ENCODE measurements at places on chromosomes 1 and 21.
A peak's percentile ranks its signal among the peaks of the same experiment; 100 is the strongest.

DNA sequence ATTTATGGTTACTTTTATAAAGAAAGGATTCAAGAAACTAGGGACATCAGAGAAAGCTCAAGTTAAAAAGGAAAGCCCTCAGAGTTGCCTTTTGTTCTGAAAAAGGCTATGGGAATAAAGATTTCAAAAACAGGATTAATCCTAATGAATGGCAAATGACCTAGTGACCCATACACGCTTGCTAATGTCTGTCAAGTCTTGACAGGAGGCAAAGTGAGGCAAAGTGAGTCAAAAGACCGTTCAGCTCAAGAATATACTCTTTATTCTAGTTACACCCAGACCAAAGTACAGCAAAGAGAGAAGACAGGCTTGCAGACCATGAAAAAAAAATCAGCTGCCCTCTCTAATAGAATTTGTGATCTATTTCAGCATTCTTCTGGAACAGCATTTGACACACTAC, 3.5 kb downstream of the ZNF436 start:
- DNase-seq = no peak

DNA sequence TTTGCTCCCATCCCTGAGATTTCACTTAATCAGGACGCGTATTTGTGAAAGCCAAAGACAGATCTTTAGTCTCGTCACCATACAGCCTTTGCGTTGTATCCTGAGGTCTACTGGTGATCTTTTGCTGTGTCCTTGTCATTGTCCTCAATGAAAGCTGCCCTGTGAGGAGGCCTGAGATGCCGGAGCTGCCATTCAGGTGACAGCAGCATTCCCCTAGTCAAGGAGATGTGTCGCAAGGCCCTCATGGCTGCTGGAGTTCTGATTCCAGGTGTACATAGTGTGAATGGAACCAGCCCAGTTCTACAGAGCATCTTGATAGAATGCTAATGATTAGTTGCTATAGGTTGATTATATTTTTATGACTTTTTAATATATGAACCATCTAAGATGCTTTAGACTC, 24.1 kb downstream of the TTF2 start:
- DNase-seq = no peak

DNA sequence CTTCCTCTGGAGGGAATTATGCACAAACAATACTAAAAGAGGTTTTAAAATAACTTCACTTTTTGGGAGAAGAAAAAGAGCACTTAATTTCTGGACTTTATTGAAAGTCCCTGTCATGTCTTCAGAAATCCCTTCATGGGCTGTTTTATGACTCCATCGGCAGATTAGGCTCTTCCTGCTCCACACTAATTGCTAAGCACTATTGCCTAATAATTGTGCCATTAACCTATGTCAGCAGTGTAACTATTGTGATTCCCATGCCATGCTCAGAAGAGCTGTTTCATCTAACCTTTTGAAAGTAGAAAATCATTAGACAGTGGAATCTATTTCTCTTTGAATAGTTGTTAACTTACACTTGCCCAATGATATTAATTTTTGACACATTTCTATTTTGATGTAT, 489.3 kb upstream of the RUNX1 start:
- DNase-seq = no peak

DNA sequence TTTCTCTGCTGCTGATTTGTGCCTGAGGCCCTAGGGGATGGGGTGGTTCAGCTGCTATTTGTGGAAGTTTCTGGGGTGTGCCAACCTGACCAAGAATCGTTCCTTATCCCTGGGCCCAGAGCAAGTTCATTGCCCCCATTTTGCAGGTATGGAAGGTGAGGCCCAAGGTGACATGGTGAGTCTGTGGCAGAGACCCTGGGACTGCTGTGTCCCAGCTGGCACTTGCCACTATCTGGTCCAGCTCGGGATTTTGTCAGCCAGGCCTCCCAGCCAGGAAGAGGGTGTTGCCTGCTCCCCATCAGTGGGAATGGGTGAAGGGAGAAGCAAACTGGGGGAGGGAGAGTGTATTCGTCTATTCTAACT, 18.9 kb upstream of the LRP8 start:
- DNase-seq = peak; percentile 40

DNA sequence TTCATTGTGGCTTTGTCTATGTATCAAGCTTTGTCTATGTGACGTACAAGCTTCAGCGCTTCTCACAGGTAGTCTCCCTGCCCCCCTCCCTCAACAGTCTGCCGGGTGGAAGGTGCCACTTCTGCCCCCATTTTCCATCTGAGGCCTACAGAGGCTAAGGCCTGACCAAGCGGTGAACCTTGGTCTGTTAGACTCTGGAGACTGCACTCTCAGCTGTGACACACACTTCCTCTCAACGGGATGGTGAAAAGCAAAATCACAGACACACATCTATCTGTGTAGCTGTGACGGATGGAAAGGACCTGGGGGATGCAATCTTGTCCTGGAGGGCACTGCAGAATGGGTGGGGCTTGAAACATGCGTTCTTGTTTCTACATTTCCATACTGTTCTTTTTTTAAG, 152.9 kb upstream of the EDN2 start:
- no peak for DNase-seq

DNA sequence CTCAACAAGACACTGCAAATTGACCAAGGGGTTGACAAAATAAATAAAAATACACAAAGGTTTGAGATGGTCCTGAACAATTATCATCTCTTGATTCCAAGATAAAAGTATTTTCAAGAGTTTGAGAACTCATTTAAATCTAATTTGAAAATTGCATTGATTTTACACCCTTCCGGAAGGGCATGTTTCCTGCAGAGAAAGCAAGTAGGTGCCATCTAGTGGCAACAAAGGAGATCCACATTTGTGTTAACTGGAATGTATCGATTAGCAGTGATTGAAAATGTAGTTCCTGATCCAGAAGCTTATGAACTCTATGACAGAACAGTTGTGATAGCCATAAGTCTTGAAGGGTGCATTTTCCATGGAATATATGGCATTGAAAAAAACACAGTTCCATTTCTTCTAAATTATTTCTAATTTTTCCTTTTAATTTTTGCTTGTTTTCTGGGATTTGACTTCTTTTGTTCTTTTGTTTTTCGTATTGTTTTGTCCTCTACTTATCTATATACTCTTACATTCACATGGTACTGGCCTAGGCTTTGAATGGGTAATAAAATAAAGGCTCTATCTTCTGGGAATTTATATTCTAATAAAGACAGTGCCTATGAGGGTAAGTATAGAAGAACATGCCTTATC, 143.7 kb downstream of the DNM3 start:
- no peak for DNase-seq

GRCh38 chr1:229781453-229781852, 155.4 kb downstream of the URB2 start:
- DNase-seq = peak; percentile 80

DNA sequence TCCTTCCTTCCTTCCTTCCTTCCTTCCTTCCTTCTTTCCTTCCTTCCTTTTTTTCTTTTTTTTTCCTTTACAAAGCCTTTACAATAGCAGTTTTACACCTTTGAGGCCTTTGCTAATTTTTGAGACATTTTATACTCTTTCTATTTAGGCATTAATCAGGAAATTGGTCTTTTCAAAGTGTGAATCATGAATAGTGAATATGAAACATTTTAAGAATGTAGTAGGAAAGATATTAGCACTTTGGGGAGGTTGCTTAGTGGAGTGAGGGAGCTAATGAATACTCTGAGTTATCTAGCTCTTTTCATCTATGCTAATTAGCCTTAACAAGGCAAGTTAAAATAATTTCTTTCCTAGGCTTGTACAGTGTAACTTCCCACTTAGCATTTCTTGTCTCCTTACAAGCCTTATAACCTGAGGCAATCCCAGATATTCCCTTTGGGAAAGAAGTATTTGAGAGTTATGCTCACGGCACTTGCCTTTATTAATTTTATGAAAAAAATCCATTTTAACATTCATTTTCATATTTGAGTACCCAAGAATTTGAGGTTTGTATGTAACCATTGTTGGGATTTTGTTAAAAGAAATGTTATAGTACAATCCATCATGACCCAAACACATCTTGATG, 122.6 kb downstream of the NTNG1 start:
- DNase-seq = no peak

- no peak for DNase-seq
Observed at GRCh38 chr1:40162753-40163441, 1.7 kb downstream of the RLF start.

- no peak for DNase-seq
Observed at GRCh38 chr1:230052018-230052417, 15.0 kb upstream of the GALNT2 start.

DNA sequence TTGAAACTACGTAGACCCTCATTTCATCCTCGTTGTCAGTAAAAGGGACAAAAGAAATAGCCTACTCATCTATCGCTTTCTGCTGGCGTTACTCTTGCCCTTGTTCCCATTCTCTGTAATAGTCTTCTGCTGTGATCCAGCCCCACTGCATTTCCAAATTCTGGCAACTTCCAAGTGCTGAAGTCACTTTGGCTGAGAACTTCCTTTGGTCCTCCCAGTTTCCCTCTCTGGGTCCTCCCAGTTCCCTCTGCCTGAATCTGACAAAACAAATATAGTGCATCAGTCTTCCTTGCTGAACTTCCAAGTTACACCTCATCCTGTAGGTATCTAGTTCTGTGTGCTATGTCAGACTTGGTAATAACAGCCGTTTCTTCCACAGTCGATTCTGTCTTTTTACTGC, 47.0 kb upstream of the PLA2G4A start:
- no peak for DNase-seq

GRCh38 chr1:219938706-219939105, 10.3 kb upstream of the SLC30A10 start:
- no peak for DNase-seq
